ENCODE measurements at places on chromosomes 4 and X.

DNA sequence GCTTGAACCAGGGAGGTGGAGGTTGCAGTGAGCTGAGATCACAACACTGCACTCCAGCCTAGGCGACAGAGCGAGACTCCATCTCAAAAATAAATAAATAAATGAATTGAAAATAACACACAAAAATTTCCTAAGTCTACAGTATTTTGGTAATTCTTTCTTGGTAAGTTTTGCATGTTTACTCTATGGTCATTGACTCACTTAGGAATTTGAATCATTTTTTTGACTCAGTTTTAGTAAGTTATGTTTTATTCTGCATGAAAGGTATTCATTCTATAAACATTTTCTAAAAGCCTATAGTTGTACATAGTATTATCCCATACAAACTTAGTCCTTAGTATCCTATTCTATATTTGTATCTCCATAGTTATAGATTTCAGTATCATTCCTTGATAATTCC, 772.9 kb upstream of the SLIT2 start:
- no peak for DNase-seq

DNA sequence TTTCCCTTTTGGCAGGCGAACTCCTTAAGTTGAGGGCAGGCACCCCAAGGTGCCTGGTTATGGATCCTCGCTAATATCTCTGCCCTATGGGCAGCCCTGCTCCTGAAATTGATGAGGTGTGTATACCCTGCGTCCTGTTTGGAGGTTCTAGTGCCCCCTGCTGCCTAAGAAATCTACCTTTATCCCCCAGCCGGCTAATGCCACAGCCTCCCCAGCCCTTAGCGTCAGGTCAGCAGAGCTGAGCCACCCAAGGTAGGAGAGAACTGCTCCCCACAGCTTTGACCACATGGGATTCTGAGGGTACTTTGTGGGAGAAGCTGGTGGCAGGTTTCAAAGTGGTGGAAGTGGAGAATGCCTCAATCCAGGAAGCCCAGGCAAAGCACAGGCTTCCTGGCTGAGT, 50.8 kb downstream of the ANAPC4 start:
- DNase-seq = no peak

GRCh38 chr4:174669270-174669669, 147.0 kb upstream of the HPGD start:
- no peak for DNase-seq

GRCh38 chr4:154779362-154779947, 1.6 kb upstream of the RBM46 start:
- no peak for DNase-seq

DNA sequence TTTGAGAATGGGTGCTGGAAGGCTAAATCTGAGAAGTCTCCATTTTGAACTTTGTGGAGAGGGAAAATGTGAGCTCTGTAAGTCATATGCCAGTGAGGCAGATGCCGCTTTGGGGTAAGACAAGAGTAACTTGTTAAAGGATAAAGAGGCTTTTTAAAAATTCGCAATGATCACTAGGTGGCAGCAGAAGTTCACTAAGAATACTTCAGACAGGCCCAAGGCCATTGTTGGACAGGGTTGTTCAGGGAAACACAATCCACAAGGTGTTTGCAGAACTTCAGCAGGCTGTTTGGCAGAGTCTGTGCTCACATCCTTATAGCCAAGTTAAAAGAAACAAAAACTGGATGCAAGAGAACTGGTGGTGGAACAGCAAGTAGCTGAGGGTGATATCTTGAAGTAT, 13.7 kb upstream of the PIGA start:
- DNase-seq = no peak

GRCh38 chrX:134172588-134173259, 64.3 kb upstream of the CCDC160 start:
- no peak for DNase-seq

DNA sequence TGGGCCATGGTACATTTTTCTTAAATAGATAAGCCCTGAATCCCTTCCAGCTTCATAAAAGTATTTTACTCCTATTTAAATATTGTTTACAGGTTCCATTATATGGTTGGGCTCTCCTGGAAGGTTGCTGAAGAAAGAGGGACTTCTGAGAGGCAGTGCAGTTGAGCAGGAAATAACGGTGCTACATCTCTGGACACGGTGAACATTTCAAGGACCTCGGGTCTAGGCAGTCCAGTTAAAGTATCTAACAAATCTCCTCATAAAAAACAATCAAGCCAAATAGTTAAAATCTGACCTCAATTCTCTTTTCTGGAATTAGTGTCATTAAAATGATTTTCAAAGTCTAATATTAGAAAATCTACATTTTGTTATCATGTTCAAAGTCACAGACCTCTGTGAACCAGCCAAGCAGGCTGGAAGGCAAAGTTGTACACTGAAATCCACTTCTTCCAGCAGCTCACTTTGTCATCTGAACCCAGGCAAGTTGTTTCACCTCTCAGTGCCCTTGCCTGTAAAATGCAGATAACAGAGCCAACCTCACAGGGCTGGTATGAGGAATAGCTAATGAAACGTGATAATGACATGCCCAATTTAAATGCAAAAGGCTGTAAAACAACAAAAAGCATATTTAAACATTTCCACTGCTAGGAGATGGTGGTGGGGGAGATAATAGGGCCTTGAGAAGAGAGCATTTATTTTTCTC, 267.0 kb upstream of the KLF3 start:
- DNase-seq = no peak

- no peak for DNase-seq
Measured at GRCh38 chr4:19614171-19614570, 637.5 kb upstream of the SLIT2 start.

DNA sequence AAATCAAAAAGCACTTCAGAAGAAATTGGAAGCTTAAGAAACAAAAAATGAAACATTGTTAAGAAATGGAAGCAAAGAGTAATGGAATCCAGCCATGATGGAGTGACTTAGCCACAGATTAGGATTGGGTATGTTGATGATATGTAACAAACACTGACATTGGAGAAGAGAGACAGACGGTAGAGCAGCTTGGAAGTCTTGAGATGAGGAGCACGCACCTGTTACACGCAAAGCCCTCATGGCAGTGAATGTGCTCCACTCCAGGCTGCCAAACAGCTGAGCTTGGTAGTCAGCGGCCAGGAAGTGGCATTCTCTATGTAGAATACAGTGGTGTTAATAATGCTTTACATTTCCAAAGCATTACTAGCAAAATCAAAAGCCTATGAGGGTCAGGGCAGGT, 56.9 kb upstream of the GPRIN3 start:
- no peak for DNase-seq

- DNase-seq = no peak
Measured at GRCh38 chrX:45630078-45630477, 429.4 kb upstream of the DIPK2B start.

DNA sequence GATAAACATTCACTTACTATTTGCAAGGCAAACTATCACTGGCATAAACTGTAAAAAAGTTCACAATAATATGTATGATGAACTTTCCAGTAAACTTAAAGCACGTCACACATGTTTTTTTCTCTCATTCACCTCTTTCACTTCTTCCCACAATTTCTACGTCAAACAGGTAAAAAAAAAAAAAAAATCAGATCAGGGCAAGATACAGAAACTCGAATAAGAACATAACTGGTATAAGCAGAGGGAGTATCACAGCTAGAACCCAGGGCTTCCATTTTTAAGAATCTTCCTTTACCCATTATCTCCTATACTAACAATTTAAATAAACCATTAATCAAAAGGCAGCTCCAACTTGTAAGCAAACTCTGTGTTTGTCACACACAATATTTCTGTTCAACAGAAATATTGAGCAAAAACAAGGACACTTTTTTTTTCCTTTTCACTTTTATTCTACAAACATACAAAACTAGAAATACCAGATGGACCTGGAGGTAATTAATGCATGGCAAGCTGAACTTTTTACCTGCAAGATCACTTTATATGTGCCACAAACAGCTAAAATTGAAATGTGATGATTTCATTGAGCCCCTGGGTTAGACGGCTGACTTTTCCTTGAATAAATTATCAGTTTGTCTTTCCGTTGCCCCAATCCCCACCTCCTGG, 47.5 kb upstream of the NSUN7 start:
- DNase-seq = no peak

- no peak for DNase-seq
Measured at GRCh38 chrX:44997888-44998287, 124.9 kb downstream of the KDM6A start.

- no peak for DNase-seq
Measured at GRCh38 chr4:20395160-20395773, 143.6 kb downstream of the SLIT2 start.

GRCh38 chrX:24241822-24242648, 71.8 kb downstream of the SUPT20HL2 start:
- DNase-seq = peak; percentile 18

GRCh38 chr4:77163641-77164040, 6.6 kb downstream of the CCNG2 start:
- no peak for DNase-seq

DNA sequence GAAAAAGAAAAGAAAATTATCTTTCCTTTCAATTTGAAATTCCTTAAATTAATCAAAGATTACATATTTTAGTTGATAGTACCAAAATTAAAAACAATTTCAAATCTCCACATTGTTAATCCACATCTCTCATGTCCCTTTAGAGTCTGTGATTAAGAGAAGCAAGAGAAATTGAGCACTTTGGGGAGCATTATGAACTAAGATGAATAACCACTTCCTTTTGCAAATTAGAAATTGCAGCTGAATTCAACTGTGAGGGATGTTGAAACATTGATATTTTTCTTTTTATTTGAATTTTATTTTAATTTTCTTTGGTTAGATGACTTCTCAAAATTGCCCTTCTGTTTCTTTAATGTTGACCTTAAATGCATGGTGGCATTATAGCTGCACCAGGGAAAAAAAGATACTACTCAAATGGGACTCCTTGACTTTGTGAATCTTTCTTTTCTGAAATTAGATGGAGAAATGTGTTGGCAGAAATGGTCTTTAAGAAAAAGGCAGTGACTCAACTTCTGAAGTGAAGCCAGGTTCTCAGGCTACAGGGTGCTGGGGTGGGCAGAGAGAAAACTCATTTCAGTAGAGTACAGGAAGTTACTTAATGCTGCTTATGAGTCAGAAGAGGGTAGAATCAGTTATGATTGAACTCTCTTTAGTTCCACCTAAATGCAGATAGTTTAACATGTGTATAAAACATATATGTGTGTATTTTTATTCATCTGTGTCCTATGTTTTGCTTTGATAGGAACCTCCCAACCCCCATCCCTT, 92.0 kb upstream of the TNIP3 start:
- DNase-seq = peak; percentile 15

GRCh38 chr4:120291541-120291940, 224.9 kb upstream of the MAD2L1 start:
- no peak for DNase-seq

- no peak for DNase-seq
Measured at GRCh38 chr4:8709050-8709728, 116.6 kb downstream of the CPZ start.

DNA sequence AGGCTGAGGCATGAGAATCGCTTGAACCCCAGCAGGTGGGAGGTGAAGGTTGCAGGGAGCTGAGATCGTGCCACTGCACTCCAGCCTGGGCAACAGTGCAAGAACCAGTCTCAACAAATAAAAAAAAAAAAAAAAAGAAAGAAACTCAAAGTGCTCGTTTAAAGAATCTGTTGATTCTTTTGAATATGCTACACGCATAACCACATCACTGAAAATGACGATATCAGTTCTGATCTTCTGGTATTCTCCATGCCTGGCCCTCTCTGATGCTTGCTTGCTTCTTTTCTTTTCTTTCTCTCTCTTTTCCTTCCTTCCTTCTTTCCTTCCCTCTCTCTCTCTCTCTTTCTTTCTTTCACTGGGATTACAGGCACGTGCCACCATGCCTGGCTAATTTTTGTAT, 7.3 kb downstream of the AVPR2 start:
- no peak for DNase-seq

DNA sequence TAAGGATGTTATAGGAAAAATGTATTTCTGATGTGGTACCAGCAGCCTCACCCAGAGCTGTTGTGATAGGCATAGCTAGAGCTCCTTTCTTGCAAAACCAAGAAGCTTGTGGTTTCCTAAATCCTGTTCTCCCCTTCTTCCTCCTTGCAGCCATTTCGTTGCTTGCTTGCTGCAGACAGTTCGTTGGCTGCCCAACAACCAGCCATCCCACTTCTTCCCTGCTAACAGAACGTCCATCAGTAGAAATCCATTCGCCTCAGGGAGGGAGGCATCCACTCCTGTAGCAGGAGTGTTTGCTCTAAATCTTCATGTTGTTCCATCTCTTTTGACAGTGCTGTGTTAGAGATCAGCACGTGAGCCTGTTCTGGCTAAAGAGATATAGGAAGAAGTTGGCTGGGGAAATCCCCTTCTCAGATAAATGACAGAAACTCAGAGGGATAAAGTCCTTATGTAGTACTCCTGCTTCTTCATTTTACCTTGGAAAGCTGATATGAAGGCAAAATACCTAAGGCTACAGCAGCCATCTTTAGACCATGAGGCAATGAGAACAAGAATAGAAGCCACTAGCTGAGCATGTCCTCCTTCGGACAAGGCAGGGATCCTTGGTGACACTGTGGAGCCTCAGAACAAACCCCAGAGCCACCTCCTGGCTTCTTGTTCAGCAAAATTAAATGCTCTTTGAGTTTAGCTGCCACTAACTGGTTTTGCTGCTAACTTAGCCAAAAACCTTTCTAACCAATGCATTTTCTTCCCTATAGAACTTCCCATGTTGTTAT, 68.4 kb upstream of the RELL1 start:
- no peak for DNase-seq

DNA sequence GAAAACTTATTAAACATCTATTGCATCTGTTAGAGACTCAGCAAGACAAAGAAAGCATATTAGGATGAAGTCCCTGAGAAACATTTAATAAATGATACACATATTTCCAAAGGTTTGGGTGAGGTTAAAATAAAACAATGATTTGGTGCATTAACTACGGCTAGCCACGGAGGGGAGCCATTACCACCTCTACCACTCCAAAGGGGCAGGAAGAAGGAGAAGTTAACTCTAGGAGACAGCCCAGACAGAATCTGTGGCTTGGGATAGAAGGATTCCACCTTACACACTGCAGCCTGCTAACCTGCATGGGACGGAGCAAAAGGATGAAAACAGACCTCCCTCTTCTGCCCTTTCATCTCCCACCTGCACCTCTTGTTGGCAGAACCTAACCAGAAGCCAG, 189.1 kb upstream of the C1QTNF7 start:
- peak; percentile 37 for DNase-seq

DNA sequence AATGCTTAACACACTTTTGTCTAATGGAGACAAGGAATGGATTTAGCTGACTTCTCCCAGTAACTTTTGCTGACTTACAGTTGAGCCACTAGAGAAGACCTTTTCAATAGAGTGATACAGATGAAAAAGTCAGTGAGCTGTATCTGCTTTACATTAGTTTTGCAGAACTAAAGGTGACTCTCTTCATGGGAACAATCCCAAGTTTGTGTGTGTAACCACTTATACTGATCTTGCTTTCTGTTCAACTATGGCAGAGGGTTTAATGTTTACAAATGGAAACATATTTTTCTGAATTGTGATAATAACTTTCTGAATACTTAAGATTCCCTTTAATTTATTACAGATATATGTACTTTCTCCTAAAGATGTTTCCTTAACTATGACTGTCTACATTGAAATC, 182.6 kb upstream of the PUDP start:
- no peak for DNase-seq

DNA sequence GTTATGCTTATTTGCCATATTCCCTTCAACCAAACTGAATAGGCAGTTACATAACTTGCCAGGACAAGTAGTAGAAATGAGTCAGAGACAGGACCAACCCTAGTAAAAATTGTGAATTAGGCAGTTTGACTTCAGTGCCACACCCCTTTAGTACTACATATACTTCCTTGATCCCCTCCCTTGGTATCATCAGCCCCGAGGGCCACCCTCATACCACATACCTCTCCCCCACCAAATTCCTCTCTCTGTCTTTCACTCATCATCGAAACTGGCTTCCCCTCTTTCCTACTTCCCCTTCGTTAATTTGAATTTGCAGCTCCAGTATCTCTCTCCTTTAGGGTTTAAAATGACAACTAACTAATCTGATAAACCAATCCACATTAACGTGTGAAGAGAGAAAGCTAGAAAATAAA, 7.9 kb upstream of the PTPN13 start:
- no peak for DNase-seq

Measured in 8988T (cell line).